ENCODE measurements at places on chromosomes 1 and 21. TPM values are rescaled to one million over a fixed set of nuclear protein-coding genes. Genes with fewer than 3 reads are reported as not detected.

MNDA gene
- 12.7 TPM for total RNA-seq

- H3K4me1 ChIP-seq, result no peaks in the 10 kb centered on the region
- DNase-seq, result no peak
- H3K27ac ChIP-seq, result no peak overlapping the region
- no peaks in the 10 kb centered on the region for H3K36me3 ChIP-seq
Observed at GRCh38 chr1:240527086-240527485, 84.9 kb downstream of the GREM2 start.

- no peaks in the 10 kb centered on the region for H3K27me3 ChIP-seq
- no peaks in the 10 kb centered on the region for H3K4me1 ChIP-seq
- H3K36me3 ChIP-seq, result no peaks in the 10 kb centered on the region
- DNase-seq, result no peak
- no peak overlapping the region for H3K4me3 ChIP-seq
- H3K27ac ChIP-seq, result no peak overlapping the region
Observed at GRCh38 chr21:35971824-35972223, 88.5 kb downstream of the SETD4 start.

DNA sequence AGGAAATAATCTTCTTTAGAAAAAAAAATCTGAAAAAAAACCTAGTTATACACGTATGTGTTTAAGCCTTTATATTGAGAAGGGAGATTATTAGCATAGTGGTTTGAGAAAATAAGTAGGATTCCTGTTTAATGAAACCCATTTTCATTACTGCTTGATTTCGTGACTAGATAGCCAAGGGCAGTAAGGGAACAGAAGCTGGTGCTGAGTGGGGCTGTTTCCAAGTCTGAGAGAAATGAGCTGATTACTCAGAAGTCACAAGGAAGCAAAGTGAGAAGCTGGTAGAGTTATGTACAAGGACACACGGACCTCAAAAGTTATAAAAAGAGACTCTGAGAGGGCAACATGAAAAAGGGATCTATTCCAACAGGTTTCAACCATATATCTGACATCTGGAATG is 256.5 kb downstream of the TTLL7 start:
- H3K36me3 ChIP-seq, result no peaks in the 10 kb centered on the region
- H3K27me3 ChIP-seq, result no peaks in the 10 kb centered on the region
- H3K4me3 ChIP-seq, result no peak overlapping the region
- no peak for DNase-seq

AQP10 gene
- not detected for total RNA-seq

DNA sequence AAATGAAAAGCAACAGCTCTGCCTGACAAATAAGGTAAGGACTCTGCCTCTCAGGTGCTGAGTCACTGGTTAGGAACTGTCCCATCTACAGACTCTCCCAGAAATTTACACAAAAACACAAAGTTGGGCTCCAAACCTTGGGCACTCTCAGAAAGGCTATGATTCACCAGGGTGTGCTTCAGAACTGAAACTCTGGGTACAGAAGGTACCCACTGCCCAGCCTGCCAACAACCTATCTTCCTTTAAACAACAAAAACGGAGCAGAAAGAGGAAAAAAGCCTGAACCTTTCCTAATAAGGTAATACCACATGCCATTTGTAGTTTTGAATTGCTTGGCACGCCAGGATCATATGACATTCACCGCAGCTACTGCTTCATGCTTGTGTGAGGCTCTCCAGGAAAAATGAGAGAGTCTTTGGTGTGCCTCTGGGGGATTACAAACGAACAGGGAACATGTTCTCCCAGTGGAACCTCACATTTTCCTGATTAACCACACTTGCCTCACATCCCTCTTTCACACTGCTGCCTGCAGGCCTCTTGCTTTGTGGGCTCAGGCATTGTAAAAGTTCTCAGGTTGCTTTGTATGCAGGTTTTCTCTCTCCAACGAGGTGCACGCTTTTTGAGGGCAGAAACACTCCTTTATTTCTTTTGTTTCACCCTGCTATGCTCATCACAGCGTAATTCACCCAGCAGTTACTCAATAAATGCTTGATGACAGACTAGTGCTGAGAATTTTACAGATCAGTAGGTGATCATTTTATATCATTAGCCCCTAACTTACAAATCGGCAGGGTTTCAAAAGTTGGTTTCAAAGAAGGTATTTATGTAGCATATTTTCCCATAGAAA is 65.1 kb downstream of the GADD45A start:
- H3K36me3 ChIP-seq, result no peaks in the 10 kb centered on the region
- H3K4me1 ChIP-seq, result peaks cover 68% of the 10 kb centered on the region
- no peaks in the 10 kb centered on the region for H3K27me3 ChIP-seq
- H3K4me3 ChIP-seq, result peak overlapping the region; percentile 48
- H3K27ac ChIP-seq, result peak overlapping the region; percentile 97

S100A7 gene
- total RNA-seq, result not detected

IL23R gene
- not detected for total RNA-seq

FAM78B gene
- total RNA-seq, result 0.56 TPM

GRCh38 chr1:172754609-172755008 is 95.7 kb downstream of the FASLG start:
- no peak for DNase-seq
- H3K4me1 ChIP-seq, result no peaks in the 10 kb centered on the region
- H3K27me3 ChIP-seq, result no peaks in the 10 kb centered on the region

TNFRSF18 gene
- not detected for total RNA-seq

DNA sequence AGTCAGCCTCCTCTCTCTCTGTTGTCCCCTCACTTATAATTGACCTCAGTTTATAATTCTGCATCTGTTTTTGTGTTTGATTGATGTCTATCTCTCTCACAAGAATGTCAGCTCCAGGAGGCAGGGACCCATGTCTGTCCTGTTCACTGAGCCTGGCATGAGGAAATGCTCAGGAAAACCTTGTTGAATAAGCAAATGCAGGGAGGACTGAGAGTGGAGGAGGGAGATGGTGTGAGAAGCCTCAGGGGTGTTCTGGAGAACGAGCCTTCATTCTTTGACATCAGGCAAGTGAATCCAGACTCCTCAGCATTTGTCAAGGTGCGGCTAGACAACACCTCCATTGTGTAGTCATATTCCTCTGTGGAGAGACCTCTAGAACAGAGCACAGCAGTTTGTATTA is 45.5 kb downstream of the MAN1C1 start:
- no peak for DNase-seq
- no peaks in the 10 kb centered on the region for H3K27me3 ChIP-seq
- no peak overlapping the region for H3K27ac ChIP-seq
- H3K4me1 ChIP-seq, result peaks cover 16% of the 10 kb centered on the region
- no peak overlapping the region for H3K4me3 ChIP-seq

DNA sequence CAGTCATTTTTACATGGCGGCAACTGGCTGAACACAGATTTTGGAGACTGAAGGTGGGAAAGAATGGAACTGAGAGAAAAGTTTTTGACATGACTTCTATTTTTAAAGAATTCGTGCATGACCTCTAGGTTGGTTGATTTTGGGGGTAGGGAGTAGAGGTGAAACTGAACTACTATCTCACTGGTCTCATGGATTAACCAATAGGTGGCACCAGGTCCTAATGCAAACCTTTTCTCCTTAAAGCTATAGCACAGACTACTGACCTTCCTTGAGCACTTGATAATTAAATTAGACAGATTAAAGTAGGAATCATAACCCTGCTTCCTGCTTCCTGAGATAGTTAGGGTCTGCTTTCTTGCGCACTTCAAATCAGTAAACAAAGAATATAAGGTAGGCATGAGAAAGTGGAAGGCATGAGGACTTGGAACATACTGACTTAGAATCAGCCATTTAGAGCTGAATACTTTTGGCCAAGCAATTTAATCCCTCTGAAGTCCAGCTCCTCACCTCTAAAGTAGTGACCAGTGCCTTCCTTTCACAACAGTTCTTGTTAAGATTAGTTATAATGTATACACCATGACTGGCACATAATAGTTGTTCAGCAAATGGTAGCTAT is 206.0 kb downstream of the CENPF start:
- H3K27ac ChIP-seq, result no peak overlapping the region
- H3K36me3 ChIP-seq, result no peaks in the 10 kb centered on the region
- no peak for DNase-seq
- H3K4me1 ChIP-seq, result no peaks in the 10 kb centered on the region
- no peak overlapping the region for H3K4me3 ChIP-seq
- no peaks in the 10 kb centered on the region for H3K27me3 ChIP-seq

GRCh38 chr21:41816583-41817165 is 49.8 kb upstream of the RIPK4 start:
- H3K36me3 ChIP-seq, result no peaks in the 10 kb centered on the region
- H3K4me3 ChIP-seq, result no peak overlapping the region
- H3K27me3 ChIP-seq, result no peaks in the 10 kb centered on the region
- peaks cover 4% of the 10 kb centered on the region for H3K4me1 ChIP-seq
- peak overlapping the region; percentile 7 for H3K27ac ChIP-seq
- no peak for DNase-seq

DNA sequence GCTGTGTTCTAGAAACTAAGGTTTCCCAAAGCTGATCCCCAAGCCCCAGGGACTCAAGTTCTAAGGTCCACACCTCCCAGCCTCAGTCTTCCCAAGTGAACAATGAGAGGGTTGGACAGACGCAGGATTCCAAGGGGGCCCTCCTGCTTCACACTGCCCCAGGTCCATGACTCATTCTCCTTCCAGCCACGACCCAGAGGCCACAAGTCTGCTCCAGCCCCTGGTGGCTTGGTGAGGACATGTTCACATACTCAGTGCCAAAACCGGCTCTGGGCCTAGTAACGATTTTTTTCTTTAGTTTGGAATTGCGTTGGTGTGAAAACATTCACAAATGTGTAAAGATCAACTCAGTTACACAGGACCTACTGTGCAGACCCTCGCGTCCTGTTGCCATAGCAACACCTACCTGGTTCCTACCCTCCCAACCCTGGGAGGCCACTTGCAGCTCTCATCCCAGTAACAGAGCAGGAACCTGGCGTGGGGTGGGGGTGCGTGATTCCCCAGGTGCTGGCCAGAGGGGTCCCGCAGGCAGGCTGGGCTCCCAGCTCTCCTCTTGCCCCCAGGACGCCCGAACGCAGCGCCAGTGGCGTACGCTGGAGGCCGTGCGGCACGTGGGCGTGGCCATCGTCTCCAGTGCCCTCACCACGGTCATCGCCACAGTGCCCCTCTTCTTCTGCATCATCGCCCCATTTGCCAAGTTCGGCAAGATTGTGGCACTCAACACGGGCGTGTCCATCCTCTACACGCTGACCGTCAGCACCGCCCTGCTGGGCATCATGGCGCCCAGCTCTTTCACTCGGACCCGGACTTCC is 57.0 kb downstream of the DISP3 start:
- no peak overlapping the region for H3K4me3 ChIP-seq
- no peaks in the 10 kb centered on the region for H3K4me1 ChIP-seq
- no peaks in the 10 kb centered on the region for H3K27me3 ChIP-seq
- no peak for DNase-seq

GRCh38 chr1:26602378-26602959 is 72.9 kb downstream of the RPS6KA1 start:
- no peak overlapping the region for H3K27ac ChIP-seq
- H3K4me3 ChIP-seq, result no peak overlapping the region
- DNase-seq, result no peak
- no peaks in the 10 kb centered on the region for H3K4me1 ChIP-seq
- no peaks in the 10 kb centered on the region for H3K36me3 ChIP-seq

DNA sequence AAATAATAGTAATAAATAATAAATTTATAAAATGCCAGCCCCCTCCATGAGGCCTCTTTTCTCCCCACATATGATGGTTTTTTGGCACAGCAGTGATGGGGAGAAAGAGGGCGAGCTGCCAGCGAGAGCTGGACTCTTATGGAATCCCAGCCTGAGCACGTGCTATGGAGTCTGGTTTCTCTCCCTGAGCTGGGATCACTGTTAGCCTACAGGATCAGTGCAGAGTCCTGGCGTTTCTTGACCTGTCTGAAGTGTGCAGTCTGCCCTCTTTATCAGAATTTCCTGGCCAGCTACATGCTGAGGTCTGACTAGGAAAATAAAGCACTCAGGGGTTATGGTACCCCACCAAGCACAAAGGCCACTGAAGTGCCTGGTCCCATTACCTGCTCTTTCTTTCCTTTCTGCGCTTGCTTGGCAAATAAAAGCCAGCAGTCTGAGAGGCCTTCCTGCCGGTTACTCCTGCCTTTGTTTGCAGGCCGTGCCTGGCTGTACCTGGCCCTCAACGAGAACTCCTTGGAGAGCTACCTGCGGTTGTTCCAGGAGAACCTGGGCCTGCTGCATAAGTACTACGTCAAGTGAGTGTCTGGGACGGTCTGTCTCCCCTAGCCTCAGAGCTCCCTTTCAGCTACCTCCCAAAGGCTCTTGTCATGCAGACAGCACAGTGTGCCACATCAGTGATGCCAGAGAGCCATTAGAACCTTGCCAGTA is 18.5 kb upstream of the SLC25A34 start:
- peaks cover 54% of the 10 kb centered on the region for H3K36me3 ChIP-seq
- no peak for DNase-seq
- H3K27ac ChIP-seq, result no peak overlapping the region
- no peak overlapping the region for H3K4me3 ChIP-seq

DNA sequence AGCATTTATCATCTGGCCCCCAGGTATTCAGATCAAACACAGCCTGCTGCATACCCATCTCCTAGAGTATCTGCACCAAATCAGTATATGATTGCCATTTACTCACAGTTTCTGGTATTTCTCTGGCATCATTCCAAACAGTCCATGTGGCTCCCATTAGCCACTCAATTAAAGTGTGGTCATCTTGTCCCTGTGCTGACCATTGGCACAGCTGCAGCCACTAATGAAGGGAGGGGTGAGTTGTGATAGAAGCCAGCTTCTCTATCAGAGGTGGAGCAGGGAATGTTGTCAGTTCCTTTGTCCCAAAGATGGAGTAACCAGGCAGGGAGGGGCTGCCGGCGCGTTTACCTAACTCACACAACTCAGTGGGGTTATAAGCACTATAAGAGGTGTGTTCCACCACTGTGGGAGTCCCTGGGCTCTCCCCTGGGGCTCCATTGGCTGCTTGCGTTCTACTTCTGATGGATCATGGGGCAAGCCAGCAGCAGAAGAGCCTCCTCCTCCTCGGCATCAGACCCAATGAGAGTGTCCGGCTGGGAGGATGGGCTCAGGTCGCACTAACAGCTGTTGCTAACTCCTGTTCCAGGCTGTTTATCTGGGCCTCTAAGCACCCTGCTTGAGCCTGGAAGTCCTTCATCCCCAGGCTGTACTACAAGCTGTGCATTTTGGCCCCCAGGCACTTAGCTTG is 108.6 kb downstream of the GDAP2 start:
- no peaks in the 10 kb centered on the region for H3K27me3 ChIP-seq
- H3K27ac ChIP-seq, result peak overlapping the region; percentile 79
- H3K4me3 ChIP-seq, result no peak overlapping the region
- DNase-seq, result no peak
- no peaks in the 10 kb centered on the region for H3K36me3 ChIP-seq

GRCh38 chr1:200184196-200184595 is 156.7 kb downstream of the NR5A2 start:
- H3K27me3 ChIP-seq, result no peaks in the 10 kb centered on the region
- H3K36me3 ChIP-seq, result no peaks in the 10 kb centered on the region
- H3K4me1 ChIP-seq, result no peaks in the 10 kb centered on the region
- no peak overlapping the region for H3K27ac ChIP-seq
- H3K4me3 ChIP-seq, result no peak overlapping the region

GRCh38 chr1:172180501-172181285 is 239.8 kb upstream of the C1orf105 start:
- no peaks in the 10 kb centered on the region for H3K36me3 ChIP-seq
- peak overlapping the region; percentile 68 for H3K4me3 ChIP-seq
- no peaks in the 10 kb centered on the region for H3K27me3 ChIP-seq

- H3K36me3 ChIP-seq, result no peaks in the 10 kb centered on the region
- peak overlapping the region; percentile 14 for H3K4me3 ChIP-seq
- H3K27me3 ChIP-seq, result no peaks in the 10 kb centered on the region
- no peaks in the 10 kb centered on the region for H3K4me1 ChIP-seq
- no peak overlapping the region for H3K27ac ChIP-seq
Observed at GRCh38 chr1:153357076-153357852, 390 bp upstream of the S100A9 start.

GRCh38 chr1:116515702-116516101 is 55.1 kb downstream of the CD58 start:
- H3K27me3 ChIP-seq, result no peaks in the 10 kb centered on the region
- H3K36me3 ChIP-seq, result no peaks in the 10 kb centered on the region
- H3K4me1 ChIP-seq, result peaks cover under 1% of the 10 kb centered on the region
- H3K4me3 ChIP-seq, result no peak overlapping the region
- DNase-seq, result no peak

Measured in thoracic aorta (tissue), 2 donors.